ENCODE measurements at places on chromosomes 5 and 9. TPM values are rescaled to one million over a fixed set of nuclear protein-coding genes. Genes with fewer than 3 reads are reported as not detected.

- H3K4me3 ChIP-seq: no peak overlapping the region
- no peaks in the 10 kb centered on the region for H3K4me1 ChIP-seq
- H3K27me3 ChIP-seq: peaks cover 1% of the 10 kb centered on the region
- no peaks in the 10 kb centered on the region for H3K36me3 ChIP-seq
- DNase-seq: no peak
These were observed 83.0 kb downstream of the SMC2 start for GRCh38 chr9:104177003-104177611.

Gene RFX3
- total RNA-seq: 39.1 TPM

GRCh38 chr5:158599157-158599556 lies 500.6 kb downstream of the EBF1 start:
- peaks cover 31% of the 10 kb centered on the region for H3K4me1 ChIP-seq
- H3K27me3 ChIP-seq: no peaks in the 10 kb centered on the region
- no peak overlapping the region for H3K27ac ChIP-seq
- no peak overlapping the region for H3K4me3 ChIP-seq

- H3K27me3 ChIP-seq: peaks cover 32% of the 10 kb centered on the region
- H3K4me1 ChIP-seq: no peaks in the 10 kb centered on the region
These were observed 24.0 kb upstream of the PPARGC1B start for GRCh38 chr5:149706158-149706557.

Gene PLPP7
- total RNA-seq: 0.39 TPM

DNA sequence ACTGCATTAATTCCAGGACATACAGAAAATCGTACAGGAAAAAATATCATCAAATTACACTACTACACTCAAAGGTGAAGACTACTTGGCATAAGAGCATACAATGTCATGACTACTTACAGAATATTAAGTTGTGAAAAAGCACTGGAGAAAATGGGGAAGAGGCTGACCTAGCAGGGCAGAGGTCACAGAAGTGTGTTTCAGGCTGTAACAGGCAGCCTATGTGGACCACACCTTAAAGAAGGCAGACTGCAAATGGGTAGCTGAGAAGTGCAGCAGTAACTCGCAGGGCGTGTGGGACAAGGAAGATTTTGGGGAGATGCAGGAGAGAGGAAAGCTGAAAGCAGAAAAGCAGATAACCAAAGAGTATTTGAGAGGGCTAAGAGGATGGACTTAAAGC lies 167.0 kb upstream of the PIK3R1 start:
- peaks cover 2% of the 10 kb centered on the region for H3K27me3 ChIP-seq
- H3K36me3 ChIP-seq: no peaks in the 10 kb centered on the region
- no peak overlapping the region for H3K27ac ChIP-seq
- no peak for DNase-seq
- H3K4me3 ChIP-seq: no peak overlapping the region

All from activated B cell treated with CpG ODN at 0.5 μM for 24 hours (primary cell).